Body of pancreas (tissue), 4 donors: ENCODE measurements at places on chromosomes 12 and 14. TPM values are rescaled to one million over a fixed set of nuclear protein-coding genes. Genes with fewer than 3 reads are reported as not detected.

The HELB gene
- total RNA-seq, result 2.9 TPM

The C14orf39 gene
- not detected for total RNA-seq

The GPRC5D gene
- not detected for total RNA-seq

The GLI1 gene
- not detected for total RNA-seq

The LRFN5 gene
- 4.9 TPM for total RNA-seq

The BAZ1A gene
- total RNA-seq, result 18.2 TPM

The GRIN2B gene
- under 0.01 TPM for total RNA-seq

The MYL2 gene
- total RNA-seq, result not detected

The DEGS2 gene
- 10.5 TPM for total RNA-seq

The PPP1R1A gene
- 51.4 TPM for total RNA-seq

The MGP gene
- 162 TPM for total RNA-seq

The MANSC4 gene
- not detected for total RNA-seq

The KRT86 gene
- total RNA-seq, result 1.8 TPM

The PTPRR gene
- 0.33 TPM for total RNA-seq

The IRAK3 gene
- total RNA-seq, result 6.3 TPM

The AGAP2 gene
- 0.33 TPM for total RNA-seq

The TMEM52B gene
- not detected for total RNA-seq

GRCh38 chr12:106062693-106063092, 76.1 kb downstream of the NUAK1 start:
- no peaks in the 10 kb centered on the region for H3K36me3 ChIP-seq
- H3K27me3 ChIP-seq, result no peaks in the 10 kb centered on the region
- H3K4me1 ChIP-seq, result no peaks in the 10 kb centered on the region
- no peak overlapping the region for H3K4me3 ChIP-seq

DNA sequence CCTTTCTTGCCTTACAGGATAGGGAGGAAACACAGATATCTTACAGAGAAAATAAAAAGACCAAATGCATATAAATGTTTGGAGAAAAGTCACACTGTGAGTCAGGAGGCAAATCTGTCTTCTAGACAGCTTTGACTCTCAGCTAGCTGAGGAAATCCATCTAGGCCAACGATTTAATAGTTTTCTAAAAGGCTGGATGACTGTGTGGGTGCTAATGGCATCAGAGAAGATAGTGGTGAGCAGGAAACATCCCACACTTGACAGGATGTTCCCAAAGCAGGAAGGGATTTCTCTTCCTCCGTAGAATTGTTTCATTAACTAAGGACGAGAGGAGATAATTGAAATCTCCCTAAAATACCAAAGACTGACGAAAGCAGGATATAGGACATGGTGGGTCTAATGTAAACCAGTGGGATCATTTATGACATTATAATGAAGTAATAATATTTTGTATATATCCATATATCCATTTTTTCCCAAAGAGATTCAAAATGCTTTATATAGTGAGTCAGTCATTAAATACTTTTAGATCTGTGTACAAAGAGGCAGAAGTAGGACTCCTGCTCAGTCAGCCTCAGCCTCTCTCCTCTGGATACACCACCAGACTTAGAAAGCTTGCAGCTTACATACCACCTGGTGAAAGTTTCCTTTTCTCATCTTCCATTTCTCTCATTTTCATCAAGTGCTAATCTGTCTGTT, 44.3 kb upstream of the PSMA6 start:
- no peak overlapping the region for H3K27ac ChIP-seq
- no peaks in the 10 kb centered on the region for H3K27me3 ChIP-seq
- no peak for DNase-seq
- H3K36me3 ChIP-seq, result no peaks in the 10 kb centered on the region
- H3K4me1 ChIP-seq, result no peaks in the 10 kb centered on the region
- no peak overlapping the region for H3K4me3 ChIP-seq

- H3K4me1 ChIP-seq, result peaks cover 72% of the 10 kb centered on the region
- no peaks in the 10 kb centered on the region for H3K36me3 ChIP-seq
- H3K4me3 ChIP-seq, result no peak overlapping the region
- H3K27ac ChIP-seq, result no peak overlapping the region
These were observed 152.5 kb upstream of the PLEKHG7 start for GRCh38 chr12:92550254-92550653.

- no peaks in the 10 kb centered on the region for H3K4me1 ChIP-seq
- no peaks in the 10 kb centered on the region for H3K36me3 ChIP-seq
- no peak overlapping the region for H3K27ac ChIP-seq
These were observed 53.5 kb downstream of the NOC4L start for GRCh38 chr12:132197581-132198354.

- H3K27ac ChIP-seq, result no peak overlapping the region
- no peaks in the 10 kb centered on the region for H3K27me3 ChIP-seq
- no peak overlapping the region for H3K4me3 ChIP-seq
These were observed 14.2 kb upstream of the HELB start for GRCh38 chr12:66288121-66288520.

GRCh38 chr12:92077530-92077929, 68.1 kb downstream of the BTG1 start:
- H3K4me1 ChIP-seq, result peaks cover 50% of the 10 kb centered on the region
- no peaks in the 10 kb centered on the region for H3K27me3 ChIP-seq
- peak overlapping the region; percentile 13 for H3K27ac ChIP-seq
- H3K36me3 ChIP-seq, result no peaks in the 10 kb centered on the region

- no peaks in the 10 kb centered on the region for H3K4me1 ChIP-seq
- no peak for DNase-seq
- H3K4me3 ChIP-seq, result no peak overlapping the region
- no peaks in the 10 kb centered on the region for H3K36me3 ChIP-seq
These were observed 140.5 kb downstream of the FOXN3 start for GRCh38 chr14:89276424-89276975.

DNA sequence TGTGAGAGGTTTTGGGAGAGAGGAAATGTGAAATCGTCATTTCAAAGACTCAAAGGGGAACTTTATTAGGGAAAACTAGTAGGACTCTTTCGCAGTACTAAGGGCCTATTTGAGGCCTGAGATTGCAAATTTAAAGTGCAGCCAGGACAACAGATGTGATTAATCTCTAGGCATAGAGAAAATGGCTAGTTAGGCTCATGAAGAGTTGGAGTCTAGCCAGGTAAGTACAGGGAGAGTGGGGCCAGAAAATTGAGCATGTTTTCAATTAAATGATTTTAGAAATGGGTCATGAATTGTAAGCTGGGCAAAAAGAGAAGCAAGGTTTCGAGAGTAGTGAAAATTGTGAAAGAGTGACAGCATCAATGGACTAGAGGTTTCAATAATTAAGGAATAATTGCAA, 91.9 kb upstream of the LMNTD1 start:
- H3K36me3 ChIP-seq, result no peaks in the 10 kb centered on the region
- no peak for DNase-seq
- peaks cover 6% of the 10 kb centered on the region for H3K4me1 ChIP-seq
- H3K27me3 ChIP-seq, result no peaks in the 10 kb centered on the region
- H3K4me3 ChIP-seq, result no peak overlapping the region

- no peak for DNase-seq
- H3K27me3 ChIP-seq, result no peaks in the 10 kb centered on the region
- H3K4me3 ChIP-seq, result no peak overlapping the region
- no peaks in the 10 kb centered on the region for H3K4me1 ChIP-seq
These were observed 79.6 kb downstream of the EXOC5 start for GRCh38 chr14:57189070-57189469.

- no peak overlapping the region for H3K4me3 ChIP-seq
- H3K36me3 ChIP-seq, result peaks cover 1% of the 10 kb centered on the region
- no peak overlapping the region for H3K27ac ChIP-seq
- H3K4me1 ChIP-seq, result no peaks in the 10 kb centered on the region
These were observed 30.4 kb downstream of the CCDC92 start for GRCh38 chr12:123942238-123942653.

DNA sequence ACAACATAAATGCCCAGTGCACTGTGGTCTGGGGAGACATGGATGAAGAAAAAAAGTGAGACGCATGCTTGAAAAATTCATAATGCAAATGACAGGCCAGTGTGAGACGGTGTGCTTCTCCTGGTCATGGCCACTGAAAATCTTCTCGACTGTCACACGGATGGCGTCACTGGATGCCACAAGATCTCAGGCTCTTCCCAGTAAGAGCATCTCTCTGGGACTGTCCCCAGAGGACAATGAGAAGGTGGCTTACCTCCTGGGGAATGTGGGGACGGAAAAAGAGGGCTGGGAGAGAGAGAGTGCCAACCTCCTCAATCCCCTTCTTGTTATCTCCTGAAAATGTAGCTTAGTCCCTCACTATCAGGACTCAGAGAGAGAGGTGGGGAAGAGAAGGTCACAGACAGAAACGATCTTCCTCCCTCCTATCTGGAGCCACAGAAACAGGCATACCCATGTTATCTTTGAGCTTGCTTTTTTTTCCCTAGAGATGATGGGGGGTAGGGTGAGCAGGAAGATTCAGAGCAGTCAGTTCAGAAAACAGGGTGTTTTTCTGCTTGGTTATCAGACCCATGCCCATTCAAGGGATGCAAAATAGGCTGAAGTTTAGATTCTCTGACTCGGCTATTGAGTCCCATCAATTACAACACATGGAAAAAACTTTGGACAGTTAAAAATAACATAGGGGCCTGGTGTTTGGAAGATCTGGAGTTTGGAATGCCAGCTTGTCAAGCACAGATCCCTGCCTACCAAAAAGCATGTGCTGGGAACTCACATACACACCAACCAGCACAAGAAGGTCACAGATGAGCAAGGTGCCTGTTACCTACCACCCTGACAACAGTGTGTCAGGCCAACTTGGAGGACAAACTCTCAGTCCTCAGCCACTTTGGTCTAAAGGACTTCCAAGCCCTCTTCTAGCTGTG, 24.2 kb downstream of the DPF3 start:
- H3K27me3 ChIP-seq, result no peaks in the 10 kb centered on the region
- no peak overlapping the region for H3K27ac ChIP-seq
- no peak overlapping the region for H3K4me3 ChIP-seq

GRCh38 chr14:28758253-28758884, 8.2 kb upstream of the FOXG1 start:
- H3K27me3 ChIP-seq, result no peaks in the 10 kb centered on the region
- H3K27ac ChIP-seq, result no peak overlapping the region
- no peak for DNase-seq
- H3K36me3 ChIP-seq, result no peaks in the 10 kb centered on the region

GRCh38 chr12:89786177-89786810, 77.7 kb upstream of the ATP2B1 start:
- H3K27me3 ChIP-seq, result no peaks in the 10 kb centered on the region
- no peak overlapping the region for H3K27ac ChIP-seq
- no peaks in the 10 kb centered on the region for H3K36me3 ChIP-seq

- no peak for DNase-seq
- H3K27ac ChIP-seq, result no peak overlapping the region
- H3K4me1 ChIP-seq, result no peaks in the 10 kb centered on the region
- no peaks in the 10 kb centered on the region for H3K27me3 ChIP-seq
- H3K36me3 ChIP-seq, result no peaks in the 10 kb centered on the region
These were observed 125.4 kb upstream of the PLEKHA5 start for GRCh38 chr12:19003987-19004619.

- H3K4me3 ChIP-seq, result no peak overlapping the region
- no peaks in the 10 kb centered on the region for H3K27me3 ChIP-seq
- no peaks in the 10 kb centered on the region for H3K36me3 ChIP-seq
- H3K27ac ChIP-seq, result no peak overlapping the region
- H3K4me1 ChIP-seq, result no peaks in the 10 kb centered on the region
These were observed 576.2 kb downstream of the BCL11B start for GRCh38 chr14:98695809-98696208.

GRCh38 chr12:12176402-12176801, 90.4 kb downstream of the LRP6 start:
- no peak for DNase-seq
- no peaks in the 10 kb centered on the region for H3K36me3 ChIP-seq
- H3K4me3 ChIP-seq, result no peak overlapping the region
- peaks cover 12% of the 10 kb centered on the region for H3K4me1 ChIP-seq
- no peaks in the 10 kb centered on the region for H3K27me3 ChIP-seq
- no peak overlapping the region for H3K27ac ChIP-seq

- peak overlapping the region; percentile 63 for H3K4me3 ChIP-seq
- peaks cover 29% of the 10 kb centered on the region for H3K4me1 ChIP-seq
- DNase-seq, result no peak
These were observed 743 bp upstream of the AACS start for GRCh38 chr12:125064492-125064891.

DNA sequence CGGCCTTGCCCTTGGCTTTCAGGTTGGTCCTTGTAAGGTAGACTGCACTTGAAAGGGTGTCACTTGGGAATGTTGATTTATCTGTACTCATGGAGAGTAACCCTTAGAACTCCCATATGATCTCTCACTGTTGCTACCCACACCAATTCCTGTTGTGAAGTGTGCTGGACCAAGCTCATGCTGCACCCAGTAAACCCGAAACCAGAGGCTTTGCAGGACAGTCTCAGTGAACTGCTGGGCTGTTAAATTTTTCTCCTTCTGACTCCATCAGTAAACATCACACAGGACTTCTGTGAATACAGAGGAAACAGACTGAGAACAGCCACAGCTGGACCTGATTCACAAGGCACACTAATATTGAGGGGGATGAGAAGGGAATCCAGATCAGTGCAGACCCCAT, 783.0 kb downstream of the TMEM121 start:
- H3K27ac ChIP-seq, result no peak overlapping the region
- H3K4me3 ChIP-seq, result no peak overlapping the region
- no peak for DNase-seq
- no peaks in the 10 kb centered on the region for H3K36me3 ChIP-seq
- no peaks in the 10 kb centered on the region for H3K27me3 ChIP-seq
- H3K4me1 ChIP-seq, result no peaks in the 10 kb centered on the region

DNA sequence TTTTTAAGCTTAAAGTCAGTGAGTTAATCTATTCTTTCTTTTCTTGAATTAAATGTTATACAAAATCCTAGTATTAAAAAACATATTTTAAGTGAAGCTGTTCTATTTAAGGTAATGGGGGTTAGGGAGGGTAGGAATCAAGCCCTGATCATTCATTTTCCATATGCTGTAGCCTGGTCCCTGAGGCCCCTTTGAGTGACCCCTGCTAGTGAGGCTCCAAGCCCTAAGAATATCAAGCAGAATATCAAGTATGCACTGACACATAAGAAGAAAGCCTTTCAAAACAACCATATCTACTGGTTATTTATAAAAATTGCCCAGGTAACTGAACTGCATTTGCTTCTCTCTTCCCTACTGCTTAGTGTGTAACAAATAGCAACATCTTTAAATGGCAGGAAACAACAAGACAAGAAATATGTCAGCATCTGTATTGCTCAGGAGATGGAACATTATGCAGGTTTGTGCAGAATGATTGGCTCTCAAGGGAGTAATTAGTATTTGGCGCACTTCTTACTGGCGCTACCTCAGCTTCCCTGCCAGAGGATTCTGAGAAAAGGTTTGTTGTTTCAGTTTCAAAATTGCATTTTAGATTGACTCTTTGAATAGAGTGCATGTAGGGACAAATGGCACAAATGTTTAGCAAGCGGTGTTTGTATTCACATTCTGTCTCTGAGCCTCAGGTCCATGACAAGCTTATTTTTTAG, 223.0 kb downstream of the DUSP6 start:
- H3K4me1 ChIP-seq, result no peaks in the 10 kb centered on the region
- H3K36me3 ChIP-seq, result no peaks in the 10 kb centered on the region
- H3K27ac ChIP-seq, result no peak overlapping the region
- no peak for DNase-seq
- no peak overlapping the region for H3K4me3 ChIP-seq

GRCh38 chr12:131369094-131369845, 341.6 kb upstream of the SFSWAP start:
- H3K36me3 ChIP-seq, result no peaks in the 10 kb centered on the region
- no peak for DNase-seq
- no peaks in the 10 kb centered on the region for H3K27me3 ChIP-seq
- H3K4me3 ChIP-seq, result no peak overlapping the region

GRCh38 chr12:57192920-57193319, 23.7 kb upstream of the NXPH4 start:
- H3K4me1 ChIP-seq, result no peaks in the 10 kb centered on the region
- H3K27ac ChIP-seq, result no peak overlapping the region
- H3K36me3 ChIP-seq, result no peaks in the 10 kb centered on the region
- no peak for DNase-seq
- H3K27me3 ChIP-seq, result no peaks in the 10 kb centered on the region

- no peak for DNase-seq
- H3K4me3 ChIP-seq, result no peak overlapping the region
- no peak overlapping the region for H3K27ac ChIP-seq
- no peaks in the 10 kb centered on the region for H3K4me1 ChIP-seq
These were observed 89.0 kb upstream of the PTPRR start for GRCh38 chr12:71009430-71010142.
